Amniotic stem cell (primary cell): ENCODE measurements at places on chromosomes 13 and 19.

DNA sequence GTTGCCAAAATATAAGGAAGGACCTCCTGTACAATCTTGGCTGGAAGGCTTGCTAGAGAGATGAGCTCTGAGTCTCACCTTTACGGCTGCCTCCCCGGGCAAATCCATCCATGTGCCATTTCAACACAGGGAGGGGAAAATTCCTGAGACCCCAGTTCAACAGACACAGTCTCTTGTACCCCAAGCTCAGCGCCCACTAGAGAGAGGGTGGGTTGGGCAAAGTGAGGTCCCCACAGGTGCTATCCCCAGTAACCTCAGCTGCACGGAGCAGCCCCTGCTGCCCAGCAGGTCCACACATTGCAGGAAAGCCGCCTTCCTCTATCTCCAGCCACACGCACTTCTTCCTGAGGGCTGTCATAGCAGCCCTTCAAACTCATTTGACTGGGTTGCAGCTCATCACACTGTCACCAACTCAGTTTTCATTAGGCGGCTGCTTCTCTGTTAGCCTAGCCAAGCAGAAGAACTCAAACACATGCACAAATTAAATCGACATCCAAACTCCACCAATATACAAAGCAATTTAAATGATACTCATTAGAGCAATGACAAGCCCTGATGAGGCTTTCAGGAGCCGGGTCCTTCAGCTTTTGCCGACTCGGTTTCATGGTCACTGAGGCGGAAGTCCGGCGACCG, 80.4 kb downstream of the TSHZ3 start:
- DNase-seq = no peak

- no peak for DNase-seq
Measured at GRCh38 chr19:2524840-2525723, 49.2 kb downstream of the GADD45B start.

DNA sequence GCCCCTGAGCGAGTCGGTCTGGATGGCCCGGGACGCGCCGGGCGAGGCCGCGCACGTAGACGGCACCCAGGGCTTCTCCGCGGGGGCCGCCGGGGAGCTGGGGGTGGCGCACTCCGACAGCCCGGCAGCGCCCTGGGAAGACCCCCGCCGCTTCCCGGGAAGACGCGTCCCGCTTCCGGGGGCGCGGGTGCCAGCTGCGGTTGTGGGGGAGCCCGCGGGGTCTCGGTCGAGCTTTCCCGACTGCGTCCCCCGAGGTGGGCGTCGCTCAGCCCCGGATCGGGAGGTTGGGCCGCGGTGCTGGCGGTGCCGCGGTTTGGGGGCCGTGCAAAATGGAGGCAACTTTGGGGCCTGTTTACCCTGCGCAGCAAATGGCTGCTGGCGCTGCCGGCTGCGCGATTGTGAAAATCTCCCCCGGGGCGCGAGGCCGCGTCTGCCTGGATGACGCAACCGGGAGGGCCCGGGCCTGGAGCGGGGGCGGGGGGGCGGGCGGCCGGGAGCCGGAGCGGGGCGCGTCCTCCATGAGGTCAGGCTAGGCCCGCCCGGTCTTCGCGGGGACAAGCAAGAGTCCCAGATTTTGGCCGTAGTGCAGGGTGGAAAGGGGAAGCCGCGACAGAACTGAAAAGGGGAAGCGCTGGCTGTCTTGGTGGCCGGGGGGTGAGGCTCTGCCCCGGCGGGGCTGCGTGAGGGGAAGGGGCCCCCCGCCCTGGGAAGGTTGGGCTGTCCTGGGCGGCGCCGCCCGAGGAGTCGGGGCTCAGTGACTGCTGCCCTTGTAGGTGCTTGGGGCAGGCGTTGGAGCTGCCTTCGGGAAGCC, 11.3 kb downstream of the PEAK3 start:
- peak; percentile 75 for DNase-seq

GRCh38 chr13:43546251-43546650, 240.5 kb downstream of the ENOX1 start:
- DNase-seq = no peak

DNA sequence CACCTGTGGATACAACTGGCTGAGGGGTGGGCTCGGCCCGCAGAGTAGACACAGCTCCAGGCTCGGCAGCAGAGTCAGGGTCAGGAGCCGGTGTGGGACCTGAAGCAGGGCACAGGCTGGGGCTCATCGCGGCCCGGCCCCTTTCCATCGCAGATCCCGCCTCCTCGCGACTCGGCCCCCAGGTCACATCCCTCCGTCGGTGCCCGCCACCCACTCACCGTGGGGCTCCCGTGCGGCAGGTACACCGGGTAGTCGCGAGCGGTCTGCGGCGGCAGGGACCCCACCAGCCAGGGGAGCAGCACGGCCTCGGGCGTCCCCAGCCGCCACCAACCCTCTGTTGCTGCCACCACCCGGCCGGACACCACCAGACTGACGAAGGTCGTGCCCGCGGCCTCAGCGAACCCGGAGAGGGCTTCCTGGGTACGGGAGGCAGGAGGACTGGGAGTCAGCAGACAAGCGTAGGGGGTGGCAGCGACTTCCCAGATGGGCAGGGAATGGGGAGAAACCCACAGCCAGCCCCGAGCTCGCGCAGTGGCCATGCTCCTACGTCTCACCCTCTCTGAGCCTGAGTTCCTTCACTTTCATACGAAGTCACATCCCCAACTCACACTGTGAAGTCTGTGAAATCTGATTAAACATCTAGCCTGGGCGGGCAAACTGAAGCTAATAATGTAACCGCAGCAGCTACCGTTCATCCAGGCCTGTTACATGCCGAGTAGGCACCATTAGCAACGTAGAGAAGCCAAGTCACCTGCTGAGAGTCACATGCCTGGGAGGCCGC, 3.7 kb downstream of the FUZ start:
- DNase-seq = no peak

DNA sequence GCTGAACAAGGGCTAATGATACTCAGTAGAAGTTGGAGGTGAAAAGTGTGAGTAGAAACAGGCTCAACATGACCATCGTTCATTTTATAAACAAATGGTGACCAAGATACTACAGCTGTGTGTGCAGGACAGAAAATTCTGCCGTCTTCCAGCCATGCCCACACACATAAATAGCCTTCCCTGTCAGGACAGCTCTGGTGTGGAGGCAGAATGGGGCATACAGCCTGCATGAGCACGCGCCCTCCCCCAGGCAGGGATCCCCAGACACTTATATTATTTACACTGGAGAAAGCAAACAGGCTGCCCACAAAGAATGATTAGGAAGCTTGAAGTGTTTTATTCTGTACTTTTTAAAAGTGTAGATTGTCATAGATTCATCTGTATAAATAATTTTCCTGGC, 20.4 kb downstream of the GJA3 start:
- DNase-seq = no peak

DNA sequence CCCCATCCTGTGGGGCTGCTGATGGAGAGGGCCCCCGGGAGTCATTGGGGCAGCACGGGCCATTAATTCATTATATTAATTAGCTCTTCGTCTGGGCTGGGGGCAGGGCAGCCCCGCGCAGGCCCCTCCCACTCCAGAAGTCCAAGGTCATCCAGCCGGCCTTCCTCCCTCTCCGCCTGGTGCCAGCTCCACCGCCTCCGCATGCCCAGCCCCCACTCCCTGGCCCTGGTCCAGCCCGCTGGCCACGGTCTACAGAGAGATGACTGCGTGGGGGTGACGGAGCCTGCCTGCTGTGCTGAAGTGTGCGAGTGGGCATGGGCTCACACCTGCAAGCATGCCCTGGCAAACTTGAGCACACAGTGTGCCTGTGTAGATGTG, 8.8 kb downstream of the IGLON5 start:
- no peak for DNase-seq

- DNase-seq = no peak
Measured at GRCh38 chr19:51354742-51355148, 11.4 kb downstream of the ETFB start.

- no peak for DNase-seq
Measured at GRCh38 chr19:5623397-5624017, 624 bp downstream of the SAFB start.

DNA sequence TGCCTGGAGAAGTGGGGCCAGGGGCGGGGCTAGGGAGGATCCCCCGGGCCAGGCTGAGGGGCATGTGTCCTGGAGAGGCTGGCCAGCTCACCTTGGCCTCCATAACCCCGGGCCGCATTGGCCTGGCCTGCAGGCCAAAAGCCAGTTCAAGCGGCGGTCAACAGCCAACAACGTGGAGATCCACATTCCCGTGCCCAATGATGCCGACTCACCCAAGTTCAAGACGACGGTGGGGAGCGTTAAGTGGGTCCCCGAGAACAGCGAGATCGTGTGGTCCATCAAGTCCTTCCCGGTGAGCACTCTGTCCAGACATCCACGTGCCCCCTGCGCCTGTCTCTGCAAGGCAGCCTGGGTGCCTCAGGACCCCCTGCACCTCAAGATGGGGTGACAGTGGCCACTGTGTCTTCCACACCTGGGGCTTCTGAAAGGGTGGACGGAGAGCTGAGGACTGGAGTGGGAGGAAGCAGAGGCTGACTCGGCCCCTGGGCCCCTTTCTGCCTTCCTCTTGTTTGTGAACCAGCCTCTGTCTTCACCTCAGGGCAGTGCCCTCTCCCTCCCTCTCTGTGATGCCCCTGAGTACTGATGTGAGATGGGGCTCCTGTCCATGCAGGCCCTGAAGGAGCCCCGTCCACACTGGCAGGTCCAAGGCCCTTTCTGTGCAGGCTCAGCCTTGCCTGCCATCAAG, 31.1 kb downstream of the AP1M1 start:
- DNase-seq = no peak

- DNase-seq = no peak
Measured at GRCh38 chr13:35770756-35771297, 294.3 kb upstream of the MAB21L1 start.
